ENCODE measurements at places on chromosomes 1 and 21.

GRCh38 chr21:35467566-35467965, 418.5 kb upstream of the RUNX1 start:
- DNase-seq: no peak

DNA sequence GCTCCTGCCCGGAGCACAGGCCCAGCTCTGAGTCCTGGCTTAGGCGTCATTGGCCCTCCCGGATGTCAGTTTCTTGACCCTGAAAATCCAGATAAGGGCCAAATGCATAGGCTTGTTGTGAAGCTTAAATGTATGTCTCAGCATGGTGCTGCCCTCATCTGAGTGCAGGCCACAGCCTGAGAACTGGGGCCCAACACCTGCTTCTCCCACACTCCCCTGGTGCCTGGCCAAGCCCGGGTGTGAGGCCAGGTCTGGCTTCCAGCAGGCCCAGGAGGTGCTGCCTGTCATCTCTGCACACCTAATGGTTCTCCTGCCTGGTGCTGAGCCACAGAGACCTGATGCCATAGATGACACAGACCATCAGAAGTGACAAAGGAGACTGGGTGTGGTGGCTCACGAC, 14.0 kb downstream of the MX2 start:
- DNase-seq: no peak

DNA sequence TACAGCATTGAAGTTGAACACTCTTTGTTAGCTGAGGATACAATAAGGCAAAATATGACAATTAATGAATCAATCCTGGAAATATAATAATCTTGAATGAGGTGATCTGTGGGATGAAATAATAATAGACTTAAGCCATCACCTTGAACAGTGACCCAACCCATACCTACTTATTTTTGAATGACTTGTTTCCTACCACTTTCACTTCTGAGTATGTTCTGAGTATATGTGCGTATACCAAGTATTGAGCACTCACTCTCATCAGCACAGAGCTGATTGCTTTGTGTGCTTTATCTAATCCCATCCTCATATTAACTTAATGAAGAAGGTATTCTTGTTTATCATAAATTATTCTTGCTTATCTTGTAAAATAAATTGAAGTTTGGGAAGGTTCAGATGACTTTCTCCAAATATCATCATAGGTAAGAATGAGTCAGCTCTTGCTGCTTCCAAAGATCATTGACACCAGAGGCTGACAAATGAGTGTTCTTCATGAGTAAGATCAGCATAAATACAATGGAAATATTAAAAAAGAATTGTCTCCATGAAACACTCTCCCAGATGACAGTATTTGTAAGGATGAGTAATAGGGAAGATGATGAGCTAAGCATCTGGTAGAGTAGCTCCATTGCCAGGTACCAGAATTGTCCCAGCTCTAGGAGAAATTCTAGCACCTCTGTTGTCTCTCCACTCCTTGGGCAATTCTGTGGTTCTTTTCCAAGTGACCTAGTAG, 198.1 kb upstream of the KIAA0040 start:
- no peak for DNase-seq

DNA sequence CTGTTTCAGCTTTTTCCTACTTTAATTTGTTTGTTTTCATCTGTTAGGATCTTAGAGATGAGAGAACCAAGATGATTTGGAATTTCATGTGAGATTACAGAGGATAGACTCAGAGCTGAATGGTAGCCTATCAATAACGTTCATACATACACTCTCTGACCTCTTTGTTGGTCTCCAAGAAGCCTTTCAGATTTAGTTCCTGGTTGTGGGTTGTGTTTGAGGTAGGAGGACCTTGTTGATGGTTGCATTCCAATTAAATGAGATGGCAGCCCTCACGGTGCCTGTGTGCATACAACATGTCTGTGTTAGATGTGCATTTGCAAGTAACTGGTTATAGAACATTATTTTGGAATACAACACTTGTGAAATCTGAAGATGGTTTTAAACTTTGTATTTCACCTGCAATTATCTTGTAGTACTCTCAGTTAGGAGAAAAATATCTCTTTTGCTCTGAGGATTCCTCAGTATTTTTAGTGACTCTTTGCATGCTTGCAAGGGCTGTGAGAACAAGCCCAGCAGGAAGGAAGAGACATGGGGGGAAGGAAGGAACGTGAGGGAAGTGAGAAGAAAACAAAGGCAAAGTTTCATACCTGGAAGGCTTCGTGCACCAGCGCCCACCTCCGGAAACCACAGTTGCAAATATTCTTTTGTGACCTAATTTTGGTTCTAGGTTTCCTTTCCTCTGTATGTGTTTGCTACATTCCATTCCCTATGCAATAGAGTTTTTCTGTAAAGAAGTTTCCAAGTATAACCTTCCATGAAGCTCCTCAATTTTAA, 291.8 kb downstream of the DISC1 start:
- DNase-seq: no peak

- DNase-seq: no peak
These were observed 4.3 kb downstream of the DDAH1 start for GRCh38 chr1:85460555-85461088.

- no peak for DNase-seq
These were observed 216.2 kb upstream of the SAMSN1 start for GRCh38 chr21:14762327-14762726.

- DNase-seq: no peak
These were observed 194.0 kb upstream of the VAMP3 start for GRCh38 chr1:7576946-7577657.

DNA sequence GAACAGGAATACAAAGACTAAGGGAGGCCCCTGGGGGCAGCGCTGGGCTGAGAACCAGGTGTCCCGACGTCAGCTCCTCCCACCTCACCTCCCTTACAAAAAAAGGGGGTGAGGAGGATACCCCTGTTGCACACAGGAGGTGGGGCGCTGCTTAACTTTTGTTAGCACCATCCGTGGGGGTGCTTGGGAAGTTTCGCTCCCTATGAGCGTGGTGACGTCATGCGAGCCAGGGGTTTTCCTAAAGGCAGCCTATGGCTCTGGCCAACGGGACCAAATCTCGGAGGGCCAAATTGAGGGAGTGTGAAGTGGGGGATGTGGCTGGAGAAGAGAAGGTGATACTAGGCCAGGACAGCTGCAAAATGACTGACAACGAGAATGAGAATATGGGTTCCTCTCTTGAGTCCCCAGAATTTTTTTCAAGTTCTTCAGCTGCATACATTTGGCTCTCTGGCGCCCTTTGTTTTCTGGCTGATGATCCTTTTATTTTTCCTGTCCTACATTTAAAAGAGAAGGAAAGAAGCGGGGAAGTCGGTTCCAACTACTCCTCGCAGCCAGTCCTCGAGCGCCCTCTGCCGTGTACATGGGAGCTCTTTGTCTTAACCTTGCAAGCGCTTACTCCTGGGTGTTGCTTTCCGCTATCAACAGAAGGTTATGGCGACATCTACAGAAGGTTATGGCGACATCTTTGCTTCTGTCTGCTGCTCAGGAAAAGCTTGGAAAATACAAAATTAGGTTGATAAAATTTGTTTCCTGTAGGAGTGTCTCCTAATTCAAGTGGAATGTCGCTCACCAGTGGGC, 48.0 kb upstream of the ZC3H11B start:
- DNase-seq: no peak

DNA sequence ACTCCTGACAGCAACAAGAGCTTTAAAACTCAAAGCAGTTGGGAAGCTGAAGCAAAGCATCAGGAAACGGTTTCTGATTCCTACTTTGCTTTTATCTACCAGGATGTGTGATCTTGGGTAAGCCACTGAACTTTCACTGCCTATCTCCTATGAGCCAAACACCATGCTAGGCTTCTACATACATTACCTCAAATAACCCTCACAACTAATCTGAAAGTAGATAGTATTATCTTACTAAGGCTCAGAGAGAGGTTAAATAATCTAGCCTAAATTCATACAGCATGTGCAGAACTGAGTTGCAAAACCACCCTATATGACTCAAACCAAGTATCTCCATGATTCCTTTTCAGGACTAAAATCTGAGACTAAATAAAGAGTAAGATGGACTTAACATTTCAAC, 83.8 kb downstream of the EVI5 start:
- DNase-seq: no peak

- no peak for DNase-seq
These were observed 22.0 kb downstream of the UBE2G2 start for GRCh38 chr21:44779417-44780136.

DNA sequence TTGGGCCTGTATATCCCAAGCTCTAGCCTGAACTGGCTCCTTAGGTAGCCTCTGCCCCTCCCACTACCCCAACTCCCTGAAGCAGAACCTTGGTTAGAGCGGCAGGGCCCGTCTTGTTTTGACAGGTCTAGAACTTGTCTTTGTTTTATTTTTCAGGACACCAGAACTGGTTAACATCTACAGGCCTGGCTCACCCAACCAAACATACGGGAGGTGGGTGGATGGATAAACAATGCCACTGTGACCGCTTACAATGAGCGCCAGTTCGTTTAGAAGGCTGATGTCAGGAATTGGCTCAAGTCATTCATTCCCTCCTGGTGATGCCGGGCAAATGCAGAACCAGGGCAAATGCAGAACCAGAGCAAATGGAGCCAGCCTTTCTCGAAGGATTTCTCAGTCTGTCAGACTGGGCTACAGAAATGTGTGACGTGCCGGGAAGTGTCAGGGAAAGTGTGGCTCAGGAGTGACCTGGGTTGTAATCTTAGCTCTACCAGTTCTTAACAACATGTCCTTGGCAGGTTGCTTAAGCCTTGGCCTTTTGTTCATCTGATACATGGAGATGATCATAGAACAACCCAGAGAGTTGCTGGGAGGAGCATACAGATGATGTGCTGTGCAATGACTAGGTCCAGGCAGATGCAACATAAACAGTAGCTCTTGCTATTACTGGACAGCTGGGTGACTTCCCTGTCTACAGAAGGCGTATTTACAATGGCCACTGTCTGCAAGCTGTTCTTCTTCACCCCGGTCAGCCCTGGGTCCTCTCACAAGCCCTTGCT, 30.5 kb upstream of the BTG2 start:
- DNase-seq: no peak

DNA sequence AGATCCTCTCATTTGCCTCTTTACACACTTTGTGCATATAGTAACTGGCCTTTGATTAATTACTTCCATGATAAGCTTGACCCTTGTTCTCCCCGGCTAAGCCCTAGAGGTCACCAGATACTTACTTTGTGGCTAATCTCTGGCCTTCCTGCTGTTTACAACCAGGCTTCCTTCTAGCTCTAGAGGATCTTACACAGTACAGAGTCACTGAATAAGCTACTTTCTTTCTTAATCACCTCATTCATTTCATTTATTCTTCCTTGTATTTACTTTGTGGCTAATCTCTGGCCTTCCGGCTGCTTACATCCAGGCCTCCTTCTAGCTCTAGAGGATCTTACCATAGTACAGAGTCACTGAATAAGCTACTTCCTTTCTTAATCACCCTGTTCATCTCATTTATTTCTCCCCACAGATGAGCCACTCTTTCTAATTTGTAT, 144.3 kb upstream of the C1orf21 start:
- DNase-seq: no peak

DNA sequence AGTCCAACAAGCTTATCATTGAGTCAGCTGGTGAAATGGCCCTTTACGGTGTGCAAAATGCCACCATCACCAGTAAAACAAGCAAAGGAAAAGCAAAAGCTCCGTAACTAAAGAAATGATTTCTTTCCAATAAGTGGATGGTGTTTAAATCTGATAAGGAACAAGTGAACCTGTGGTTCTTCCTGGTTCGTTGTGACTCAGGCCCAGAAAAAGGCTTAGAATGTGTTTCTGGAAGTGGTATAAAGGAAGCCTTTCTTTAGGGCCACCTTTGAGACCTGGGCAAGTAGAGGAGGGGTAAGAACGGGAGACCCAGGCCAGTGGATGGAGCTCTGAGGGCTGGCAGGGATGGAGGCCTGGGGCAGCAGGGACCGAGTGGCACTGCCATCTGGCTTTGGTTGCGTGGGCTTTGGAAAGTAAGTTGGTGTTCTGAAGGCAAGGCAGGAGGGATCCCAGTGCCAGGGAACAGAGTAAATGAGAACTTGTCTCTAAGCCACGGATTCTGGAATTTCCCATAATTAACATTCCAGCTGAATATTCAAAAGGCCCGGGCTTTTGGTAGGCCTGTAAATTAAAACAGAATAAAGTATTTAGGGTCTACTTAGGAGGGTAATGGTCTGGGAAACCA, 87.9 kb upstream of the LMO4 start:
- DNase-seq: no peak

DNA sequence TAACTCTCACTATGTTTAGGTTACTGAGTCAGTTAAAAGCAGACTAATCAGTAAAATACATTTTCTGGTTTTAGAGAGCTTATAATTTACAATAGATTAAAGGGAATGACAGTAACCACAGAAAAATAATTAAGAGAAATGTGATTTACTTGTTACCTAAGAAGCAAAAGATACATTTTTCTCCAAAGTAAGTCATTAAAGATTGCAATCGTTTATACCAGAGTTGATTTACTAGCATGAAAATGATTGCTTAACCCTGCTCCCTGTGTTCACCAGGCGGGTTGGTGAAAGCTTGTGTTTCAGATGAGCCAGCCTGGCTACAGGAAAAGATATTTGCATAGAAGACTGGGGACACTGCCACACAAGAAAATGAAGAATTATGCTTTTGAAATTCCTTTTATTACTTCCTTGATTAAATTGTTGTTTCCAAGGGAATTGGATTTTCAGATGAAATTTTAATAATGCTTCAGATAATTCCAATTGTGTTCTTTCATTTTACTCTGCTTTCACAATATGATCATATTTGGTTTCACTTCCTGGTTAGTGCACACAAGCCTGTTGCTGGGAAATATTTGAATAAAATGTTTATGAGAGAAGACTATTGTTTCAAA, 27.9 kb downstream of the LRRC8B start:
- DNase-seq: no peak

DNA sequence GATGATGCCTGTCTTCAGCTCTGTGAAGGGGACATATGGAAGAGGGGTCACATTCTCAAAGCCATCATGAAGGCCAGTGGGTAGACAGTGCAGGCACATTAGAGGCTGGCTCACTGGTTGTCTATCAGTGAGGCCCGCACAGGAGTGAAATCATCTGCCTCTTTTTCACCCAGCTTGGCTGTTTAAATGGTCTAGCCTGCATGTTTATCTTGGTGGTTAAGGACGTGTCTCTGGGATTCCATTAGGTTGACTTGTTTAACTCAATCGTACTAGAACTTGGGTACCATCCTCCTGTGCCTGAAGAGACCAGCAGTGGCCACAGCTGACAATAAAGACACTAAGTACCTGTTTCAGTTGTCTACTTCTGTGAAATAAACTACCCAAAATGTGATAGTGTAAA, 219.3 kb downstream of the PLPP3 start:
- no peak for DNase-seq

All from GM12891 (cell line).